Hippocampal formation (tissue), 2 donors: ENCODE measurements at places on chromosomes 5 and 9.
A peak's percentile ranks its signal among the peaks of the same experiment; 100 is the strongest.

- no peak for DNase-seq
Observed at GRCh38 chr5:54845567-54845941, 139.8 kb downstream of the ESM1 start.

DNA sequence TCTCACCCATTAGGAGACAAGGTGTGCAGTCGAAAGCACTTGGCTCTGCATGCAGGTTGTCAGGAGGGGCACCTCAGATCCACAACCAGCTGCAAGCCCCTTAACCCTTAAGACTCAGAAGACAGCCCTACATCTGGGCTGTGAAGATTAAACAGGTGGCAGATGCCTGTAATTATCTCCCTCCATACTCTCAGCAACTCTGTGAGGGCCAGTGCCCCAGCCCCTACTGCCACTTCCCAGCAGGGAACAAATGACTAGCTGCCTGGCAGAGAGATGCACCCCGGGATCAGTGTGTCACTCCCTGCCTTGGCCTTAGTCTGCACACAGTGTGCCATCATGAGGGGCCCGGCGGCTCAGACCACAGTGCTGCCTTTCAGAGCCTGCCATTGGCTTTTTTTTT lies 42.0 kb downstream of the CRB2 start:
- DNase-seq, result no peak

DNA sequence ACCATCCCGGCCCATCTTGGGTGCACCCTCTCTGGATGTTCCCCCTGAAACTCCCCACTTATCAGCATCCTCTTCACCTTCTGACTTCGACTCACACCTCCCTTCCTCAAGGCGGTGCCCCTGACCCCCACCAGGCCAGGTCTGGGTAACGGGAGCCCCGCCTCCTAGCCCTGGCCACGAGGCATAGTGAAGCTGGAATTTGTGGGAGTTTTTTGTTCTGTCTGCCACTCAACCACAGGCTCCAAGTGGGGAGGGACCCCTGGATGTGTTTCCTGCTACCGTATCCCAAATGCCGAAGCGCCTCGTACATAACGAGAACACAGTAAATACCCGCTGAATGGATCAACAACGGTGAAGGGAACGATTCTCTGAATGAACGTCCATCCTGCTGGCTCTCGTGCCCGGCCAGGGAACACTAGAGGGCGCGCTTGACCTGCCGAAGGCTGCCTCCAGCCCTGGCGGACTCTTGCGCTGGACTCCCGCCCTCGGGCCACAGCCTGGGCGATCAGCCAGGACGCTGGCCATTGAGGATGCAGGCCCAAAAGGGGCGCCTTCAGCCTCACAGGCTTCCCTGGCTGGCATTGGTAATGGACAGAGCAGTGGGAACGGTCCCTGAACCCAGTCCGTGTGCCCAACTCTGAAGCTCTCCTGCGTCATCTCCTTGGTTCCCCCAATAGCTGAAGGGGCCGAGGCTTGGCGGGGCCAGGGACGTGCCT lies 47.3 kb upstream of the PHYKPL start:
- DNase-seq, result peak; percentile 78

DNA sequence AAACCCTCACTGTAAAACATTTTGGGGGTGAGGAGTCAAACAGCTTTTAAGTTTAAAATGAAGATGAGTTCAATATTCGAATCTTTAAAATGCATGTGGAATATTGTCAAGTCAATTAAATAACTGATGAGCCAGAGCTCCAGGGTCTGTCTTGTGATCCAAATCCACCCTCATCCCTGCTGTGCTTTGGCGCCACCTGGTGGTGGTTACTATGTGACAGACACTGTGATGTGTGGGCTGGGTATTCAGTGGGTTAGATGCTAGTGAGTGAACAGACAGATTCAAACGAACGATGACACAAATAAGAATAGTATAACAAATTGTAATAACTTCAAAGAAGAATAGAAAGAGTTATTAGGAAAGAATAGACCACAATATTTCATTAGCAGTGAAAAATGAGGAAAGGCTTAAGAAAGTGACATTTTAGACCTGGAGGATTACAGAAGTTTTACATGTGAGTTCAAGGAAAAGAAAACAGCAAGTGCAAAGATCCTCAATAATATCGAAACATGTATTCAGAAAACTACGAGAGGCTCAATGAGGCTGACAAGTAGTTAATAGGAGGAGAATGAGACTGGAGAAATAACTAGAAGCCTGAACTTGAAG lies 51.4 kb upstream of the CHSY3 start:
- peak; percentile 78 for DNase-seq

DNA sequence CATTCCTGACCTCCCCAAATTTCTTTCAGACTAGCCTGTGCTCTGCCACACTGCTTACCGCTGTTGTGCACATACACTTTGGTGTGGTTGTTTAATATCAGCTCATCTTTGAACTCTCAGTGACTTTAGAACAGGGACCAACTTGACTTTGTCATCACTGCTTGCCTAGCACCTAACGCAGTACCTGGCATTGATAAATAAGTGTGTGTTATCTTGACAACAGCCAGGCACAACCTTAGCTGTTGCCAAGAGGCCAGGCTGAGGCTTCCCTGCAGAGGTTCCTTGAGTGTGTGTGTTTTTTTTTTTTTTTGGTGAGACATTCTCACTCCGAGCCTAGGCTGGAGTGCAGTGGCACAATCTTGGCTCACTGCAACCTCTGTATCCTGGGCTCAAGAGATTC lies 41.0 kb upstream of the SLC28A3 start:
- no peak for DNase-seq

DNA sequence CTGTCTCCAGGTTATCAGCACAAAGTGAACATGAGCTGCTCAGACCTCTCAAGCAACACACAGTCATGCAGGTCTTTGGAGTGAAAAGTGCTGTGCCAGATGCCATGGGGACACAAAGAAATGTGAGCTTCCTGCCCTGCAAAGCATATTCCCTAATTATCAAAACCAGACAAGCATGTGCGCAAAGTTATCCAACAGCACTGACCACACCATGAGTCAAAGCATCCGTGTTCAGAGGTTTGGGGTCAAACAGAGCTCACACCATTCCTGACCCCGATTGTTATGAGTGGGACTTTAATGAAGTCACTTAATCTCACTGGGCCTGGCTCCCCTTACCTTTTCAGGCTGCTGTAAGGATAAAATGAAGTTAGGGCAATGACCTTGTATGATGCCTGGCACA lies 138.5 kb downstream of the SLIT3 start:
- DNase-seq, result no peak

- DNase-seq, result no peak
Observed at GRCh38 chr9:83466877-83467276, 71.3 kb downstream of the FRMD3 start.

- DNase-seq, result peak; percentile 56
Observed at GRCh38 chr9:129446828-129447550, 173.9 kb downstream of the C9orf50 start.

- DNase-seq, result no peak
Observed at GRCh38 chr5:143135832-143136551, 267.5 kb downstream of the NR3C1 start.

GRCh38 chr5:139151902-139152301 lies 46.3 kb downstream of the SIL1 start:
- no peak for DNase-seq

DNA sequence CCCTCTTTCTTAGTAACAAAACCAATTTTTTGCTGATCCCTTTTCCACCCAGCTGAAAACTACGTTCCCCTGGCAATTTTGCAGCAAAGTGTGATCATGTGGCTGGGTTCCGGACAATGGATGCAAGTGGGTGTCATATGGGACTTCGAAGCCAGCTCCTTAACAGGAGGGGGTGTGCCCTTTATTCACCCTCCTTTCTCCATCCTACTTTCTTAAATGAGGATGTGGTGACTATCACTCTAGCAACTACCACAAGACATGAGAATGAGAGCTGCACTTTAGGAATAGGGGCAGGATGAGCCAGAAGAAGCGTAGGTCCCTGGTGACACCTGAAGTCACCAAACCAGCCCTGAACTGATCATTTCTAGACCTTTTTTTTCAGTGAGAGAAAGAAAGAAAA lies 58.9 kb downstream of the IRF1 start:
- DNase-seq, result no peak

DNA sequence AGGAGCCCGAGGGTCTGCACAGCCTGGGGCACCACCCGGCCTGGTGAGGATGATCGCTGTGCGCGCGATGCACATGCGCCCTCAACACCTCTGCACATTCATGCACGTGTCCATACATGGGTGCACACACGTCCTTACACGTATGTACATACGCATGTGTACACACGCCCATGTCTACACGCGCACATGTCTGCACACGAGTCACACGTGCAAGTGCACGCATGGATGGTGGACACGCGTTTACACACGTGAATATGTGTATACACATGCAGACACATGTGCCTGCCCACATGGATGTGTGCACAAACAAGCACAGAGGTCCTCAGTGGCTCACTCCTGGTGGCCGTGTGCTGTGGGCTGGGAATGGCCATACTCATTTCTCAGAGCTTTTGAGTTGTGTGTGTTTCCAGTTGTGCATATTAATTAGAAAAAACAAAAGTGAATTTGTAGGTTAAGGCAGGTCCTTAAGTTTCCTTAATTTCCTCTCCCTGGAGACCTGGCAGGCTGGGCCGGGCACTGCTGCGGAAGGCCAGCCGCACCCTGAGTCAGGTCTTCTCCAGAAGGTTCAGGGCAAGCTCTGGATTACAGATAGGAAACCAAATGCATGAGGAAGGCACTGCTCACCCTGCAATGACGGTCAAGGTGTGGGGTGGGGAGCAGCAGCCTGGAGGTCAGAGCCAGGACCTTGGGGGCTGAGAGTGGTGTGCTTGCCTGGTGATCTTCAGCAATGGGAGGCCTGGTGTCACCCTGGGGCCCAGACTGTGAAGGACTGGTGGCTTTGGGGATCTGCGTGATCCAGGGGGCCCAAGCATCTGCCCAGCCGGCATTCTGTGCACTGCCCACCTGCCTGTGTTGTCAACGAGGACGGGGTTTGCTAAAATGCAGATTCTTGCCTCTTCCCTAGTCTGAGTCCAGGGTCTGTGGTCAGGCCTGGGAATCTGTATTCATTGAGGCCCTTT lies 1.3 kb upstream of the RNU6ATAC start:
- no peak for DNase-seq

- DNase-seq, result no peak
Observed at GRCh38 chr9:122572456-122572855, 10.7 kb downstream of the OR1L8 start.
